HT1080 (cell line): ENCODE measurements at places on chromosomes 6 and 20.
A peak's percentile ranks its signal among the peaks of the same experiment; 100 is the strongest.

- peak; percentile 96 for DNase-seq
Observed at GRCh38 chr6:151060096-151060765, 179.5 kb upstream of the AKAP12 start.

DNA sequence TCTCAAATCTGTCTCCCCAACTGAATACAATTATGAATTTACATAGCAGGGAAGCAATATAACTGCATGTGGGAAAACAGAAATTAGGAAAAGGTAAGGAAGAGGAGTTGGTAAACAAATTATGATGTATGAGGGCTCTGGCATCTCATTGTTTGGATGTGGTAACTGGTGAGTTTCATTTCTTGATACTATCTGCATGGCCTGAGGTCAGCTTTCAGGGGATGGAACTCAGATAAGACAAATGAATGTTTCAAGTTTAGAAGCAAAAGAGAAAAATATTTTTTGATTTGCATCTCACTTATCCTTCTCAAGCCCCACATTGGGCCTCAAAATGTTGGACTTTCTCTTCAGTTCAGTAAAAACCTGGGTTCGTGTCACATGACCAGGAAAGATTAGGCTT lies 302.2 kb upstream of the GJE1 start:
- DNase-seq: no peak

- no peak for DNase-seq
Observed at GRCh38 chr6:147508866-147509608, 547 bp downstream of the SAMD5 start.

GRCh38 chr6:111731456-111732195 lies 125.9 kb upstream of the TRAF3IP2 start:
- no peak for DNase-seq

DNA sequence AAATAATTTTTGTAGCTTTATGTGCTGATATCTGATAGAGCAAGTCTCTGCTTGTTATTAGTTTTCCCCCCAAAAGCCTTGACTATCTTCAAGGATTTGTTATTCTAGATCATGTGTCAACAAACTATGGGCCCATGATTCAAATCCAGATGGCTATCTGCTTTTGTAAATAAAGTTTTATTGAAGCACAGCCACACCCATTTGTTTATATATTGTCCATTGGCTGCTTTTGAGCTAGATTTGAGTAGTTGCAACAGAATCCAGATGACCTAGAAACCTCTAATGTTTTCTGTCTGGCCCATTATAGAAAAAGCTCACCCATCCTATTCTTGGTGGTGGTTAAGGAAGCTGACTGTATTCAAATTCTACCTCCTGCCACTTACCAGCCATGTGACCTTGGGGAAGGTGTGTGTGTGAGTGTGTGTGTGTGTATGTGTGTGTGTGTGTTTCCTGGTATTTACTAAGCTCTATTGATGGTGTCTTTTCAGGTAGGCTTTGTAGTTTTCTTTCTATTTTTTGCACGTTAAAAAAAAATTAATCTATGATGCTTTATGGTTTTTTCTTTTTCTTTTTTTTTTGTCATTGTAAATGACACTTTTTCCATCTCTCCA lies 1.3 kb upstream of the GTSF1L start:
- DNase-seq: no peak

DNA sequence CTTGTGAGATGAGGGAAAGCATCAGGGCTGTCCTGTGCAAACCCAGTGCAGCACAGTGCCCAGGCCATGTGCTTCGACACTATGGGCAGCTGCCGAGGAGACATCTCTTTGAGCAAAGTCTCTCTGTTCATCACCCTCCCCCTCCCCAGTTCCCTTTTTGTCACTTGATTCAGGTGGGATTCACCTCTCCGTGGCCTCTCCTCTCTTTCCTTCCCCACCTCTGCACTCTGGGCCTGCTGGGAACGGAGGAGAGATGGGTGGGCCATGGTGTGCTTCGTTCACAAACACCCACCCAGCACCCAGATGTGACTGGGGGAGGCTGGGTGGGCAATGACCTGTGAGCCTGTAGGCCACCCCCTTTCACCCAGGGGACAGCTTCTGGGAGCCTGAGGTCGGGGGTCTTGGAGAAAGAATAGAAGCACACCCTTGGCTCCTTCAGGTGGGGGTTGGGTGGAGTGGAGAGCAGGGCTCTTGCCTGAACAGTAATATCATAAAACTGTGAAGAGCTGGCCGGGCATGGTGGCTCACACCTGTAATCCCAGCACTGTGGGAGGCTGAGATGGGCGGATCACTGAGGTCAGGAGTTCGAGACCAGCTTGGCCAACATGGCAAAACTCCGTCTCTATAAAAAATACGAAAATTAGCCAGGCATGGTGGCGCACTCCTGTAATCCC lies 33.5 kb upstream of the DLGAP4 start:
- no peak for DNase-seq

- no peak for DNase-seq
Observed at GRCh38 chr6:107862383-107862782, 38.3 kb upstream of the SCML4 start.

DNA sequence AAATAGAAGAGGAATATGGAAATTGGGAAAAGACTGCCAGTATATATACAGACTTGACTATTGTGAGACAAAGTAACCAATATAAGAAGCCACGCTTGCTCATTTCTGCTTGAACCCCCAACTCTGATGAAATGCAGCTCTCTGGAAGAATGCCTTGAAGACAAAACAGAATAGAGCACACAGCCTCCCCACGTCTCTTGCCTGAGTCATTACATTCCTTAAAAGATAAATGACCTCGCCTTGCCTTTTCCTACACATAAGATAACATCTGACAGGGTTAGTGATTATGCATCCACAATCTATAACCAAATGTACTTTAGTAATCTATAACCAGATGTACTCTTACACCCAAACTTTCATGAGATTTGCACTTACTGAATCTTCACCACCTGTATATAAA lies 141.1 kb upstream of the EEF1E1 start:
- DNase-seq: no peak

GRCh38 chr6:139821676-139822223 lies 447.3 kb upstream of the CITED2 start:
- DNase-seq: no peak

- no peak for DNase-seq
Observed at GRCh38 chr20:63697868-63698545, 1.6 kb downstream of the TNFRSF6B start.

- DNase-seq: no peak
Observed at GRCh38 chr6:34056305-34057108, 89.4 kb downstream of the GRM4 start.
